ENCODE measurements at places on chromosomes 5 and 9.

DNA sequence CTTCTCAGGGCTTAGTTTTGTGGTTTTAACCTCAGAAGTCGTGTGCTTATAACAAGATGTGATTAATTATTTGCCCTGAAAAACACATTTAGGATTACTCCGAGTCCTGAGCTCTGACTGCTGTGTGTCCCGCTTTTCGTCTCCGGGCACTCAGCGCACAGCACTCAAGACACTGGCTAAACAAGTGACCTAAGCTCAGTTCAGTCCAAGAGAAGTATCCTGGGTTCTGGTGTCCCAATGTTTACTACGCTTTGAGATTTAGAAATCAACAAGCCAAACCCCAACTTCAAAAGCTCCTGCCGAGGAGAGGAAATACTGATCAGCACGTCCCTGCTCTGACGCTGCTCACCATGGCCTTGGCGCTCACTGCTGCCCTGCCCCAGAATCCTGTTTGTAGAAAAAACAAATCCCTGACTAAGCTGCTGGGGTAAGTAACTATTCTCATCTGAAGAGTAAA, 53.2 kb downstream of the IPPK start:
- DNase-seq = no peak

GRCh38 chr9:85960688-85961093, 19.7 kb downstream of the NAA35 start:
- no peak for DNase-seq

GRCh38 chr5:140345919-140346347, 470 bp downstream of the HBEGF start:
- DNase-seq = no peak

DNA sequence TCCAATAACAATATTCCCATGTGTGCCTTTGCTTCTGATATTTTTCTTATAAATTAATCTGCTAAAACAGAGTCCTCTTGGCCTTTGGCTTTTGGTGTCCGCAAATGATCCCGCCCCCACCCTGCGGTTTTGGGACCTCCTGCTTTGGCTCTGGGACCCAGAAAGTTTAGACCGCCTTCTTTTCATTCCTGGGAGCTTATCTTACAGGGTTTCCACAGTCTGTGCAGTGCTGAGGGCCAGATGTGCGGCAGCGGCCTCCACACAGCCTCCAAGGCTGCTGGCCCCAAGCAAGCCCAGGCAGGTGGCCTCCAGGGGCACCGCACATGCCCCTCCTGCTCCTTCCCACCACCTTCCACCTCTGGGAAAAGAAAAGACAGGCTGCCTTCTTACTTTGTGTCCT, 191.5 kb downstream of the ERCC6L2 start:
- DNase-seq = no peak
